ENCODE measurements at places on chromosomes 2 and 18.

DNA sequence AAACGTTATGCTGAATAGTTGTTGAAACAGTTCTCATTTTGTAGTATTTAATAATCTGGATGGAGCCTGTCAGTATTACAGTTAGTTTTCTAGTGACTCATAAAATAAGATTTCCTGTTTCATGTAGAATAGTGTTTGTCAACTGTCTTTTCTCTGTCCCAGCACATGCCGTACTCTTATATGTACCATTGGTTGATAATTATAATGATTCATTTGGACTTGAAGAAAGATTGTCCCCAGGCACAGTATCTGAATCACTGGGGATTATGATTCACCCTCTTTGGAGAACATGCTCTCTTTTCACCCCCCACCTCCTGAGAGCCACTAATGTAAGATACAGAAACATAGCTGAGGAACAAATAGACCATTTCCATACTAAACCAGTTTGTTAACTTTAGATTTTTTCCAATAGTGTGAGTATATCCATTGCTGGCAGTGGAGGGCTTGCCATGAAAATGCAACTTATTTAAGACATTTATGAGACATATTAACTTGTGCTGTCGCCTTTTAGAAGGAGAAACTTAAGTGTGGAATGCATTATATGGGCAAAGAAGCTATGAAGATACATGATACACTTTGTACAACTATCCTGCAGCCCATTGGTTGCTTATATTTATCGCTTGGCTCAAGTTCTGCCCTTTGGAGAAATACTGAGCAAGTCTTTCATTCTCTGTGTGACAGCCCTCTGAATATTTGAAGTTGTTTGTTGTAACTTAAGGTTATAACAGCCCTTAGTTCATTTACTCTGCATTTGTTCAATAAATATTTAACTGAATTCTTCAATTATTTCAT, 12.4 kb downstream of the COPS8 start:
- no peak for DNase-seq

- DNase-seq: no peak
Measured at GRCh38 chr18:42606886-42607495, 508.5 kb downstream of the RIT2 start.

GRCh38 chr2:147420947-147421675, 423.7 kb upstream of the ACVR2A start:
- DNase-seq: no peak

DNA sequence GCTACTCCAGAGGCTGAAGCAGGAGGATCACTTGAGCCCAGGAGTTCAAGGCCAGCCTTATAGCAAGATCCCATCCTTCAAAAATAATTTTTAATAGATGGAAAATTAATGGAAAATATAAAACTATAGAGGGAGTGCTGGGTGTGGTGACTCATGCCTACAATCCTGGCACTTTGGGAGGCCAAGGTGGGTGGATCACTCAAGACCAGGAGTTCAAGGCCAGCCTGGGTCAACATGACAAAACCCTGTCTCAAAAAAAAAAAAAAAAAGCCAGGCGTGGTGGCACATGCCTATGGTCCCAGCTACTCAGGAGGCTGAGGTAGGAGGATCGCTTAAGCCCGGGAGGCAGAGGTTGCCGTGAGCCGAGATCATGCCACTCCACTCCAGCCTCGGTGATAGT, 48.0 kb downstream of the AP1S3 start:
- DNase-seq: no peak

GRCh38 chr2:166230724-166231070, 102.9 kb upstream of the SCN1A start:
- DNase-seq: no peak

DNA sequence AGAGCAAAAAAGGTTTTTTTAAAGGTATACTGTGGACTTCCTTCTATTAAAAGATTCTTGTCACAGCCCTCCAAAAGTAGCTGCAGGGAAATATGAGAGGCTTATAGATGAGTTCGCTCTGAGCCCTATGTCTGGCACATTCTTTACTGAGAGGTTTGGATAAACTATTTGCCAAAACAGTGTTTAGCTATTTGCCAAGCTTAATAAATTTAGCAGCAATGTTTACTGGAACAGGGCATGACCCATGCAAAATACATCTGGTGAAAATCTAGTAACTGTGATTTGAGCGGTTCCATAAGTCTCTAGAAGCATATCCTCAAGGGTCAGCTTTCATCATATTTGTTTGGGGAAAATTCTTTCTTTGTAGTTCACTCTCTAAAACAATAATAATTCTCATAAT, 1696.7 kb upstream of the PIK3C3 start:
- no peak for DNase-seq

- no peak for DNase-seq
Measured at GRCh38 chr2:237637429-237638135, 10.2 kb downstream of the LRRFIP1 start.

- no peak for DNase-seq
Measured at GRCh38 chr2:239057533-239057932, 209.6 kb downstream of the TWIST2 start.

DNA sequence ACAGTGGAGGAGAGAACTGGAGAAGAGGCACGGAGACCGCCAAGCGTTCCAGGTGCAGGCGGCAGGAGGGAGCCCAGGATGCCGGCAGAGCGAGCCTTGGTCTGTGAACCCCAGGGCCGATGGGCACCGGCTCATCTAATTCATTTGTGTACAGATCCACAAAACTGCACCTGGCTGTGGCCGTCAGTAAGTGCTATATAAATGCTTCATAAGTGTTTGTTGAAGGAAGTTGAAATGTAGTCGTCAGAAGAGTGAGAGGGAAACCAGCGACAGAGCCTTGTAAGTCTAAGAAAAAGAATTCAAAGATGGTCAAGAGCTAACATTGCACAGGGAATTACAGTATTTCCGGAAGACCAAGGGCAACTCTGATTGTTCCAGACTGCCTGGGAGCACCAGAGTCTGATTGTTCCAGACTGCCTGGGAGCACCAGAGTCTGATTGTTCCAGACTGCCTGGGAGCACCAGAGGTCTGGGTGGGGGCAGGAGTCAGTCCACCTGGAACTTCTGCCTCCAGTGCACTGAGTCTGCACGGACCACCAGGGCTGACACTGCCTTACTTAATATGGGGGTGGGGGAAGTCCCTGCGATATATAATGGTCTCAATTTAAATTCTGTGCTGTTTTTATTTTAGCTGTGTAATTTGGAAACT, 112.3 kb downstream of the BCL2 start:
- DNase-seq: no peak

GRCh38 chr18:77851802-77852201, 602.2 kb downstream of the GALR1 start:
- DNase-seq: no peak

DNA sequence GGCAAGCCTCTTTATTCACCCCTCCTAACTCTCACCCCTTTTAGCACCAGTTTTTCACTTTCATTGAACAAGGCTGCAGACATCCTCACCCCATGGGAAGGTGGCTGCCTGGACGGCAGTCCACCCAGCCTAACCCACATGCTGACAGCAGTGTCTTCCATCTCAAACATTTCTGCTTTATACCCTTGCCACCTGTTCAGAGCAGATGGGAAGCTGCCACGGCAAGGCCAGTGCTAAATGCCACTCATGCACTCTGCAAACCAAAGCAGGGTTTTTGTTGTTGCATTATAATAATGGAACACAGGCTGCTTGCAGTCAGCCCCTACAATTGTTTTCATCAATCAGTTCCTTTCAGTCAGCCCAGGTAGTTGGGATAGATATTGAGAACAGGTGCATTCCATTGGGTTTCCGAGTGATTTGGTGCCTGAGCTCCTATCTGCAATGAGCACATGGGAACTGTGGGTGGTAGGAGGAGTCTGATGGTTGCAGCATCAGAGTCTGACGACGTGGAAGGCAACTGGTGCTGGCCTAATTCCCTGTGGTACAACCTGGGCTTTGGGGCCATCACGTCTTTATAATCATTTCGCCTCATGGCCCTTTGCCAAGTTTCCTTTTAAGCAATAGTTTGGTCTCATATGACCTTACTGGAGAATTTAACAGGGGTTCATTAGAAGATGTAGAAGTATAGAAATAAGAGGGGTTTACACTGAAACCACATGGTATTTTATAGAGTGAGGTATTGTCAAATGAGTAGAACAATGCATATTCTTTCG, 252.5 kb upstream of the SP5 start:
- no peak for DNase-seq

DNA sequence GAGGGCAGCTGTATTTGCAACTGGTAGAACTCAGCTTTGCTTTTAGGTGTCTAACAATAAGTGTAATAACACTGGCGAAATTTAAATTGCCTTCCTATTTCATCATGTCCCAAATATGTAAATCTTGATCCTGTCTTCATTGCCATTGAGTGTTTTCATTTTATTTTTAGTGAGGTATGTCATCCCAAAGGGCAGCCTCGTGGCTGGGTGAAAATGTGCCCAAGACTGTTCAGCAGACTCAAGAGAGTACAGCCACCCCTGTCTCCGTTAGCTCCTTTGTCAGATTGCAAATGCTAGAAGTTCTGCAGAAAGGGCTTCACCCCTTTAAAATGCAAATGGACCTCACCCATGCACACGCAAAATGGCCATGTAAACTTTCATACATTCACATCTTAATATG, 278.8 kb downstream of the RND3 start:
- DNase-seq: no peak

DNA sequence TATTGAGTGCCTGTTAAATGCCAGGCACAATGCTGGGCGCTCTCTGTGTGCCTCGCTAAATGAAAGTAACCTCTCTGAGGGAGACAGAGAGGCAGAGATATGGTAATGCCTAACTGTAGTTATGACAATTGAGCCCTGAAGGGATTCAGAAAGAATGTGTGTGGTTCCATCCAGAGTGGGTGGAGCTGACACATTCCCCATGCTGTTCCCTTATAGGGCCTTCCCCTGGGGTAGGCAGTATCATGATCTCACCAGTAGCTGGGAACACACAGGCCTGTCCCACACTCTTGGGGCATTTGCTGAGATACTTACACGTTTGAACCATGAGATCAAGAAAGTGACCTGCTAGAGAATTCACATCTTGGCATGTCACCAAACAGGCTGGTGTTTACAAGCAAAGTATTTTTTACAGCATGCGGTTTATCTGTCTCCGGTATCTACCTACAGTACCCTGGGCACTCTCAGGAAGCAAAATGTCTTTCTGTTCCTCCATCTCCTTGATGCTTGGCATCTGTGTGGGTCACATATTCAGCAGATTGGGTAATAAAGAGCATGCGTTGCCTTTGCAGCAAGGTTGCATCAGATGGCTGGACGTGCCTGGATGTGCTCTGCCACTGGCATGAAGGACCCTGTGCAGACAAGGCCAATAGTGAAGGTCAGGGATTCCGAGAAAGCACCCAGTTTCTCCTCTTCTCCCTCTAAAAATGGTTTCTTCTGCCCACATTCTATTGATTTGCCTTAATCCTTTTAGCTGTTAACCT, 9.4 kb downstream of the CTIF start:
- no peak for DNase-seq

DNA sequence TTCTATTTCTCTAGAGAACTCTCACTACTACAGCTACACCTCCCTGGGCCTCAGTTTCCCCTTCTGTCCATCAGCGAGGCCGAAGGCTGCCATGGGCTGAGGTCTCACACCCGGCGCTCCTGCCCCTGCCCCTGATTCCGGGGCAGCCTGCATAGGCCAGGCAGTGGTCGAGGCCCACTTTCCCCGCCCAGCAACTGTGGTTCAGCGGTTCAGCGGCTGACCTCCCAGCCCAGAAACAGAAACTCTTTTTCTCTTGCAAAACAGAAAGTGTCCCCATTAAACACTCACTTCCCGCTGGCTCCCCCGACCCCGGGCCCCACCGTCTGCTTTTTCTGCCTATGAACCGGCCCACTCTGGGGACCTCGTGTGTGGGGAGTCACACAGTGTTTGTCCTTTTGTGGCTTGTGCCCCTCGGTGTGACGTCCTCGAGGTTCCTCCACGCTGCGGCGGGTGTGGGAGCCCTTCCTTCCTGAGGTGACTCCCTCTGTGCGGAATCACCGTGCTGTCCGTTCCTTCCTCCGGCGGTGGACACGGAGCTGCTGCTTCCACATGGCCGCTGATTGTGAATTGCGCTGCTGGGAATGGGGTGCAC, 16.0 kb downstream of the PDCD1 start:
- DNase-seq: peak; percentile 7

DNA sequence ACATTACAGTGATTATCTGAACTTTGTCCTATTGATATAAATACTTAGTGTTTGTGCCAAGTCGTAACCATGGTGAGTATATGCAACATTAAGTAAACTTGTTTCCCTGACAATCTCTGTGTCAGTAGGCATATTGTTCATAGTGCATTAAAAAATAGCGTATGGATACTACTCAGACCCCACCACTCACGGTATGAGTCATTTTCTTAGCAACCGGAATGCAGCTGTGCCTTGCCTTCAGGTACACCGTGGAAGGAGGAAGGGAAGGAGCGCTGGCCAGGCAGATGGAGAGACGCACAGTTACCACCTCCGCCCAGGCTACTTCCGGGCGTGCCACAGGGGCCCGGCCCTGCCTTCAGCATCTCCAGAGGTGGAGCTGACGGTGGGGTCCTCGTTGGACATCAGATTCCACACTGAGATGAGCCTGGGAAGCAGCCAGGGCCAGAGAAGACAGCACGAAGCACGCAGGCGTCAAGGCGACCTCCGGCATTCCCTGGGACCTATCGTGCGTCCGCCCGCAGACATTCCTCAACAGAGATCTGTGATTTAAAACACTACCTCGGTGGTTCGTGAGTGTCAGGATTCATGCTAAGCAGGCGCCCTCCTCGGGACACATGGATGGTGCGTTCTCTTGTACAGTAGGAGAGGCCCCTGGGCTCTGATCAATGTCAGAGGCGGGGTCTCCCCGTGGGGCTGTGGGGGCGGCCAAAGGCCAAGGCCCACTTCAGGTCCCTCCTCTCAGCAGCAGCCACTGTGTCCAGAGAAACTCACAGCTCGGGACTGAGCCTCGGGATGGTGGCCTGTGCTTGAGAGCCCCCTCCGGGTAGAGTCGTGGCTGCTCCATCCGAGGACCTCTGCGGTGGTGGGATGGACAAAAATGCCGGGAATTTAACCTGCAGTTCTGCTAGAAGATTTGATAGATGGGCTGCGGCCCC, 82.2 kb upstream of the HDAC4 start:
- DNase-seq: no peak

GRCh38 chr2:20470211-20470610, 23.3 kb downstream of the RHOB start:
- DNase-seq: no peak

DNA sequence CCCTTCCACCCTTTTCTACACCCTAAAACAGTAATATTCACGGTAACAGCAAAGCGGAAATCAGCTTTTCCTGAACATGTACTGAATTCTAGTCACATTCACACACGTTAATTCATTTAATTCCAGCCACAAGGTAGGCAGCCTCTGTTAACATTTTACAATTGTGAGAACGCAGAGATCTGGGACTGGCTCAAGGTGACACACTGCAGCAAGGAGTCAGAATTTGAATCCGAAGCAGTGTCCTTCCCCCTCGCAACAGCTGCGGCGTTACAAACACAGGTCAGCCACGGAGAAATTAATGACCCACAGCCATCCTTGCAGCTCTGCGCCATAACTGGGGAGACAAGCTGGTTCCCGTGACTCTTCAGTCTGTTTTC, 818 bp upstream of the SLC20A1 start:
- no peak for DNase-seq

GRCh38 chr18:41324020-41324791, 630.8 kb upstream of the PIK3C3 start:
- DNase-seq: no peak

GRCh38 chr2:215793747-215794595, 219.4 kb downstream of the MREG start:
- peak; percentile 97 for DNase-seq

GRCh38 chr2:231110551-231110950, 14.3 kb downstream of the HTR2B start:
- DNase-seq: no peak

Data from hematopoietic multipotent progenitor cell treated with erythropoietin and hydrocortisone succinate and interleukin-3 and kit ligand, for 8 days (in vitro differentiated cells).